Activated T-cell treated with anti-CD3 and anti-CD28 coated beads, Interleukin-2, amount 50 U/mL, for 48 hours (primary cell): ENCODE measurements at places on chromosomes 6 and 20.

- no peak for DNase-seq
These were observed 28.9 kb downstream of the STX7 start for GRCh38 chr6:132483779-132484679.

DNA sequence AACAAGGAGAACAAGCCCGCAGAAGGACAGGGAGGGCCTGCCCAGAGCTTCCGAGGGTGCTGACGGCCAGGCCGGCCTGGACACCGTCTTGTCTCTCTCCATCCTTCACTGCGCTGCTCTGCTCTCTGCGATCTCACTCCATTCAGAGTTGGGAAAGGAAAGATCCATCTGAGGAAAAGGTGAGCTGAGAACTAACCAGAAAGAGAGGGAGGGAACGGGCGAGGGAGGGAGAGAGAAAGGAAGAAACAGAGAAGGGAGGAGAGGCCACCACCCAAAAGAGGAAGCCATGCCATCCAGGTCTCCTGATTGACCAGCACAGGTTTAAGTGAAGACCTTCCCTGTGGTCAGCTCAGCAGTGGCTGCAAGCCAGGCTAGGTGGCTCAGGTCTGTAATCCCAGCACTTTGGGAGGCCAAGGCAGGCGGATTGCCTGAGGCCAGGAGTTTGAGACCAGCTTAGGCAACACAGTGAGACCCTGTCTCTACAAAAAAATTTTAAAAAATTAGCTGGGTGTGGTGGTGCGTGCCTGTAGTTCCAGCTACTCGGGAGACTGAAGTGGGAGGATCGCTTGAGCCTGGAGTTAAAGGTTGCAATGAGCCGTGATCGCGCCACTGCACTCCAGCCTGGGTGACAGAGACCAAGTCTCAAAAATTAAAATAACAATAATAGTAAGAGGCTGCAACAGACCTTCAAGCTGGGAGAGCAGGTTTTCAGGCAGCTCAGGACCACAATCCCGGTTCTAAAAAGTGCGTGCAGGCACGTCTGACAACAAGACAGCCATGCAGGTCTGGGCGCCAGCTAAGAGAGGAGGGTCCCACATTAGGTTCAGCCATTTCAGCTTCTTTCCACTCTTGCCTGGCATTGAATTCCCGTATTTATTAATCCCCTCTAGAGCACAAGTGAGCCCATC, 34.2 kb upstream of the DLGAP4 start:
- DNase-seq: no peak

DNA sequence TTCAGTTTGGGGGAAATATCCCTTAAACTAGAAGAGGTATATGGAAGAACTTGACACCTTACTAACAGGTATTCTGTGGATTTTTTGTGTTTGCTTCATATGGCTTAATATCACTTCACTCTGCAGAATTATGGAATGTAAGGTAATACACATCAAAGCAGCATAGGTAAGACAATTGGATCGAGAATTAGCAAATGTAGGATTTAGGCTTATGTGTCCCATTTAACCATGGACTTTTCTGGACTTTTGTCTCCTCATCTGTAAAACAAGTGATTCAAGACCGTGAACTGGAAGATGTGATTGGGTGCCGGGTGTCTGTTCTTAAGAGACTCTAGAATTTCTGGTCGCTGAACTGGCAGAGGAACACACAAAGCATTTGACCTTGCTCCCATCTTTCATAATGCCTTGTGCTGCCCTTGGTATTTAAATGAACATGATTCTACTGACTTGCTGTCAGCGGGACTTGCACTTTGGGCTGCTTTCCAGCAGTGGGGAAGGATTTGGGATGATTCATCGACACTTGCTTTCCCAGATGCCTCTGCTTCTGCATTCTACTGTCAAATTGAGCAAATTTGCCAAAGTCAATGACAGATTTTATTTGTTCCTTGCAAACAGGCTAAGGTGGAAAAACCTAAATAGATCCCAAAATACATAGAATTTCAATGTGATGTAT, 199.8 kb downstream of the PLCB1 start:
- no peak for DNase-seq

- no peak for DNase-seq
These were observed 42.6 kb downstream of the DLL1 start for GRCh38 chr6:170248111-170248805.

DNA sequence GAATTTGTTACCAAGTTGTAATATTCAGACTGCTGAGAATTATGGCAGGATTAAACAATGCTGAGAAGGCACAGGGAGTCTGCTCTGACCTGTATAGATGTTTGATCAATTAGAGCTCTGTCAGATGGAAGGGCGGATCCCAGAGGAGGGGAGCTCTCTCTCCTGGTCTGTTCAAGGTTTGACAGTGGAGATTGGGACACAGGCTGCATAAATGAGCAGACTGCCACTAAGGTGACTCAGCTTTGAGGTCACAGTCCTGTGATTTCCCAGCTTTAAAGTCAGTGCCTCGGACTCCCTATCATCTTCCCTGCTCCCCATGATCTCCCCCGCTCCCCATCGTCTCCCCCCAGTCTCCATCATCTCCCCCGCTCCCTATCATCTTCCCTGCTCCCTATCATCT, 59.2 kb upstream of the SLC22A23 start:
- DNase-seq: no peak

DNA sequence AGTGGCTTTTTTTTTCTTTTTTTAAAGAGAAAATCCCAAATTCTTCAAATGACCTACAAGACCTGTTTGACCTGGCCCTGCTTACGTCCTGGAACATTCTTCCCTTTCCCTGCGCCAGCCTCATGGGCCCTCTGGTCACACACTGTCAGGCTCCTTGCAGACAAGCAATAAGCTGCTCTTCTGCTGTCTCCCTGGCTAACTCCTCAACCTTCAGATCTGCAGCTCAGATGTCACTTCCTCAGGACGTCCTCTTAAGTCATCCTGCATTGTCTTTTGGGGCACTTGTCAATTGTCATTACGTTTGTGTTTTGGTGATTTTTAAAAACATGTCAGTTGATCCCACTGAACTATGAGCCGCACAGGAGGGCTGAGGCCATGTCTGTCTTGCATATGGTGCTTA, 28.9 kb upstream of the SLC35D3 start:
- DNase-seq: no peak

- DNase-seq: no peak
These were observed 241.6 kb upstream of the SUPT3H start for GRCh38 chr6:45619211-45619760.

GRCh38 chr20:32447136-32448027, 89.3 kb downstream of the ASXL1 start:
- DNase-seq: no peak
